ENCODE measurements at places on chromosomes 2 and 18.

DNA sequence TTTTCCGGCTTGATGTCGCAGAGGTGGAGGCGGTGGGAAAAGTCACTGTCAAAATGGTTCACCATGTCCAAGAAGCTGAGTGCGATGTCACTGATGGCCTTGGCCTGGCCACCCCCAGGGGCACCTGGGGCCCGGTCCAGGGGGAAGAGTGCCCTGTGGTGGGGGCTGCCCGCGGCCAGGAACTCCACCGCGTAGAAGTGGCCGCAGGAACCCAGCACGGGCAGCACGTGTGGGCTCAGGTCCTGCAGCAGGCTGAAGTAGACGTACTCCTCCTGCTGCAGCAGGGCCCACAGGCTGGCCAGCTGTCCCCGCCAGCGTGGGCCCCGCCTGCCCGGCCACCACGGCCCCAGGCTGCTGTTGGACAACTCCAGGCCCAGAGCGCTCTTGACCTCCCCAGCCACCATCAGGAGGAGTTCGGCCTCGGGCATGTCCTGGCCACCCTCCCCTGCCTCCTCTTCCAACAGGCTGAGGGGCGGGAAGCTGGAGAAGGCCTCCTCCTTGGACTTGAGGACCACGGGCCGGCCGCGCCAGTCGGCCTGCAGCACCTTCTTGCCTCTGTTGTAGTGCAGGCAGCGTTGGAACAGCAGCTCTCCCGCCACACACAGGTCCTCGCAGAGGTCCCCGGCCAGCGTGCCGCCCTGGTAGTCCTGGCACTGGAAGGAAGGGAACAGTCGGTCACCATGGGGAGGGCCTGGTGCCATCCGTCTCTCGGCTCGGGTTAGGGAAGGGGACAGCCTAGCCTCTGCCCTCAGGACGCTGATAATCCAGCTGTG lies 10.3 kb downstream of the DIPK1C start:
- DNase-seq = no peak

DNA sequence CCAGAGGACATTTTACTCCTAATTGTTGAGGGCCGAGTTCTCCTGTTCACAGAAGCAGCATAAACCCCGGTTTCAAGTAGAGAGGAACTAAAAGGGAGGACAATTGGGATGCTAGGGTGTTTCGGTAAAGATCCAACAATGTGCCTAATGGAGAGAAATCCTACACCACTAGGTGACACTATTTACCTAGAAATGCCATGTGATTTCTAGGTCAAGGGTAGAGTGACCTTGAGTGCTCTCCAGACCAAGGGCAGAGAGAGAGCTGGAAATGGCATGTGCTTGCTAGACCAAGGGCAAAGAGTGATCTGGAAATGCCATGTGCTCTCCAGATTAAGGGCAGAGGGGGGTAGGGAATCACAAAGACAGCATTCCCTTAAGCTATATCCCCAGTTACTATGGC lies 472.0 kb downstream of the DCDC2C start:
- no peak for DNase-seq

GRCh38 chr2:72145289-72145657 lies 2.4 kb downstream of the CYP26B1 start:
- no peak for DNase-seq

DNA sequence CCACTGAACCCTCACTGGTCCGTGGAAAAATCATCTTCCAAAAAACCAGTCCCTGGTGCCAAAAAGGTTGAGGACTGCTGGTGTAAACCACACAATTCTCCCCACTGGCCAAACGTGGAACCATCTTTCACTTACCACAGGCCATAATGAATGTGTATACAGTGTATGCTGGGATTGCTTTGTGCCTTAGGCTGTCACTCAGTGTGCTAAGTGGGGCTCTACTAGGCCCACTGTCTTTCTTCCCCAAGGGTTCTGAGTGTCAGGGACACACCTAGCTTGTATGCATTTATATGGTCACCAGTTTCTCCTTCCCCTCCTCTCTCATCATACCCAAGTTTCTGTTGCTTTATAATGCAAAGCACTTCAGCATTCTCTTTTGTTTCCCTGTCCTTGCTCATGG lies 27.2 kb downstream of the SCYGR8 start:
- DNase-seq = no peak

GRCh38 chr2:211454679-211455078 lies 898.3 kb downstream of the CPS1 start:
- DNase-seq = no peak

DNA sequence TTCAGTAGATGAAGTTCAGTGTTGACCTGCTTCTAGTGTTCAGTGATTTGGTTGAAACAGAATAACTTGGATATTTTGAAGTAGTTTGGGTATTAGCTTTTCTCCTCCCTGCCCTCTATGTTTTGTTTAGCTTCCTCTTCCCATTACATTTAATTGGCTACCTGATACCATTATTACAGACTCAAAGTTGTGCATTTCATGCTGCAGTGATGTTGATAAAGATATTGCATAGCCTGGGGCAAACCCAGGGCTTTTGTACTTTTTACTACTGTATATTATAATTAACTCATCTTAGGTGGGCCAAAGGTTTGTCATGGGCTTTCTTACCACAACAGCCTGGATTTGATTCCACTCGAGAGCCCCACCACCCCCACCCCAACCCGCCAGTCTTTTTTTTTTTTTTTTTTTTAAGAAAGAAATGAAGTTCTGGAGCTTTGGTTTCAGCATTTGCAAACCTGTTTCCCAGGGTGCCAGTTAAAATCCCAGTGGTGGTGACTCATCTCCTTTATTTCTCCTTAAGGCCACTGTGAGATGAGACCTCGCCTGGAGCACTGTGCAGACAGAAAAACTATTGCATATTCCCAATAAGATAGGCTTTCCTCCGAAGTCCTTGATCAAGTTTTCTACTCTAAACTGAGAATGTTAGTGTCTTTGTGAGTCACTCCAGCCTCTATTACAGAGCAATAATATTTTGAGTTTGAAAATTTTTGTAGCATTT lies 393.7 kb upstream of the FANCL start:
- DNase-seq = no peak

- no peak for DNase-seq
These were observed 30.1 kb downstream of the CNGA3 start for GRCh38 chr2:98376301-98376910.

DNA sequence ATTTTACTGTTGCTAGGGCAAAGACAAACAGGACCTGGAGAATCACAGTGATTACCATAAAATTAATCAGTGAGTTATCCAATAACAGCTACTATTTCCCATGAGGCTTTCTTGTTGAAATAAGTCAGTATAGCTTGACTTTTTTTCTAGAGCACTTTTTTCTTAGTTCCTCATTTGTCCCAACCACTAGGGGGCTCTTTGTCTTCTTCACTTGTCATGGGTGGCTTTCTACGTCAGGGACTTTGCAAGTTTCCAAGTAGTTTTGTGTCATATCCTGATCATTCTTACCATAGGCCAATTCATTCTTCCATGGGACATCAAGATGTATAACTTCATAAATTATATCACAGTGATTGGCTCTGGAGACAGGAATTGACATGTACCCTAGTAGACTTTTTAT lies 1019.6 kb upstream of the PIK3C3 start:
- no peak for DNase-seq

- DNase-seq = no peak
These were observed 91.9 kb upstream of the KLHL29 start for GRCh38 chr2:23293063-23293462.

DNA sequence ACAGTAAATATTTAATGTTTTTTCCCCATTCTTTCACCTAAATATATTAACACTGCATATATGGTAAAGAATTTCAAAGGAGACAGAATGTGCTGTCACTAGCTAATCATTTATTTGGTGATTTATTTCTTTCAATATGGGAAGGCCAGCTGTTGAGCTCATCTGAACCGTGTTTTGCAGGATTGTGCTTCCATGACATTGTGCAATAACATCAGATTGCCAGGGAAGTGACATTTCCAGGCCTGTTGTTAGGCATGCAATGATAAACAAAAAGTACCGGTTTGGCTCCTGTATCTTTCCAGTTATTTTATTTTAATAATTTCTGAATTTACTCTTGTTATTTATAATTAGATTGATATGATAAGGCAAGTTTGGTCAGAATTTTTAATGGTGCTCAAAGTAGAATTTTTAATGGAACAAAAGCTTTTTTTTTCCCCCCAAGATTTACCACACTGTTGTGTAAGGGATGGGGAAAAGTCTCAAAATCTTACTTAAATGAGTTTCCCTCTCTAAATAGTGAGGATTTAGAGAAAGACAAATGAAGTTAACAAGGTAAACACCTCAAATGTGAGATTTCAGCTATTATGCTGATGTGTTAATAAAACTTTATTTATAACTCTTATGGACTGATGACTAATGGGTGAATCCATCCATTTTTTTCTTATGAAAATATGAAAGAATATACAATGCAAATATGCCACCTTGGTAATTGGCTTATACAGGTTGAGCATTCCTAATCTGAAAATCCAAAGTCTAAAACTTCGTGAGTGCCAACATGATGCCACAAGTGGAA lies 52.7 kb downstream of the MALT1 start:
- DNase-seq = no peak

DNA sequence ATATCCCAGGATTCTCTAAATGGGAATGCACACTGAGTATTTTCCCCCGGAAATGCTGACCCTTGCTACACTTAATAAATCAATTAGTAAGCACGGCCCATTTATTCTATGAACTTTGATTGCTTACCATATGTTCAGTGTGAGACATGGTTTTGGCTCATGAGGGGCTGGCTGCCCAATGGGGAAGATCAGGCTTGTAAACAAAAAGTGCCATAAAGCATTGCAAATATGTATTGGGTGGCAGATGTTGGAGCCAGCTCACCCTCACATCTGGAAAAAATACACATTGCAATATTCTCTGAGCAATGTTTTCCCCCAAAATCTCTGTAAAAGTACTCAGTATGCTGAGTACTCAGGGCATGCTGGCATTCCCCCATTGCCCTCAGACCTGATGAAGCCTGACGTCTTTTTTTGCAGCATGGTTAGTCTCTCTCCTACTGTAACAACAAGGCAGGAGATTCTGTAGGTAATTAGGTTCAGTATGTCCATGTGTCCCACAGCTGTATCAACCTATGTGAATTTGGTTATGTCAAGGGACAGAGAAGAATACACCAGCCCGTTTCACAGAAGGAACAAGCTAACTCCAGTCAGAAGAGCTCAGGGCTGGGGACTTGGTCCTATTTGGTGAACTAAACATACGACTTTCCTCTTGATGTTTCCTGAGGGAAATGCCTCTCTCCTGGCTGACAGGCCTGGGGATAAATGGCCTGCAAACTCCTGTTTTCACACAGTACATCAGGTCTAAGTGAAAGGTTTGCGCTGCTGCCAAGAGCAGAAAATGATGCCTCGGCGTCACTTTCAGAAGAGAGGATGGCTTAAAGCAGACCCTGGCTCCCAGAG lies 202.4 kb downstream of the INSIG2 start:
- DNase-seq = no peak

- peak; percentile 88 for DNase-seq
These were observed 6.3 kb downstream of the ANKRD53 start for GRCh38 chr2:70984576-70985282.

GRCh38 chr18:48417985-48418384 lies 8.8 kb upstream of the ZBTB7C start:
- DNase-seq = no peak

DNA sequence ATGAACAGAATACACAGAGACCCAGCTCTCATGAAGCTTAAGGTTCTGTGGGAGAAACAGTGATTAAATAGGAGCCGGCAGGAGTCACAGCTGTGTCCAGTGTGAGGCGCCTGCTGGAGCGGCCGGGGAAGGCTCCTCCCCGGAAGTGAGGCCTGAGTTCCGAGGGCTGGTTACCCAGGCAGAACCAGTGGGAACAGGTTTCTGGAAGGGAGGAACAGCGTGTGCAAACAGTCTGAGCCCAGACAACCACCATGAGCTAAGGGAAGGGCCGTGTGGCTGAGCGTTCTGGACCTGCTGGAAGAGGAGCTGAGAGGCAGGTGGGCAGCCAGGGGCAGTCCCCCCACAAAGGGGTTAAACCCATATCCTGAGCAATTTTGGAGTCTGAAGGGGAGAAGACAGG lies 26.0 kb upstream of the NPAS2 start:
- DNase-seq = no peak

GRCh38 chr2:55408918-55409868 lies 10.5 kb downstream of the CCDC88A start:
- DNase-seq = no peak

DNA sequence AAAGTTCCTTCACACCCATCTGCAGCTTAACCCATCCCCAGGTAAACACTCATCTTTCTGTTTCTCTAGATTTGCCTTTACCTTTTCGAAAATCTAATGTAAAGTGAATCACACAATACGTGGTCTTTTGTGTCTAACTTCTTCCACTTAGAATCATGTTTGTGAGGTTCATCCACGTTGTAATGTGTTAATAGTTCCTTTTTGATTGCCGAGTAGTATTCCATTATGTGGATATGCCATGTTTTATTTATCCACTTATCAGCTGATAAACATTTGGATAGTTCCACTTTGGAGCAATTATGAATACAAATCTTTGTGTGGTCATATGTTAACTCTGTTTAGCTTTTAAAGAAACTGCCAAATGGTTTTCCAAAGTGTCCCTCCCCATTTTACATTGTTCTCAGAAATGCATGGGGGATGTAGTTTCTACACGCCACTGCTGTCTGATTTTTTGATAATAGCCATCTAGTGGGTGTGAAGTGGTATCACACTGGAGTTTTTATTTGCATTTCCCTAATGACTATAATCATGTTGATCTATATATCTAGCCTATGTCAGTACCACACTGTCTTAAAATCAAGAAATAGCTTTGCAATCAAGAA lies 22.3 kb downstream of the PECR start:
- no peak for DNase-seq

DNA sequence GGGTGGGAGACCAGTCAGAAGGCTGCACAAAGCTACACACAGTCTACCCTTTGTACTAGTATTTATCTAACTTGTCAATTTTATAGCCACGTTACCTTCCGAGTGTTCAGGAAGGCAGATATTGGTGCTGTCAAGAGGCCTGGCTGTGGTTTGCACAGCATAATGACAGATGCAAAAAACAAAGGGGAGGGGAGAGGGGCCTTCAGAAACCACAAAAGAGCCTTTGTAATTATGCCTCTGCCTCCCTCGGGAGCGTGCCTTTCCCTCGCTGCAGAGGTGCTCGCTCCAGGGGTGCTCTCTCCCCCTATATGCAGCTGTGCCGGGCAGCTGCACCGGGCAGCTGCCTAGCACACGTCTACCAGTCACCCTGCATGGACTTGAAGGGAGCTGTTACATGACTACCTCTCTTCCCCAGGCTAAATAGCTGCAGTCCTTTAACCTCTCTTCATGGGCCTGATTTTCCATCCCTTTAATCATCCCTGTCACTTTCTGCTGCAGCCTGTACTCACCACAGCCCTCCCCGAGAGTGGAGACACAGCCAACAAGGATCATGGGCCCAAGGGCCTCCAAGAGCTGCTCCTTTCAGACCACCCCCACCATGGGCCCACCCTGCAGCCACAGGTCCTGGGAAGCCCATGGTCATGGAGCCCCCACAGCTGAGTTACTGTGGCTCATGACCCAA lies 168.4 kb upstream of the PKDCC start:
- no peak for DNase-seq
